Omental fat pad (tissue), 4 donors: ENCODE measurements at places on chromosomes 1 and 21. TPM values are rescaled to one million over a fixed set of nuclear protein-coding genes. Genes with fewer than 3 reads are reported as not detected.

Gene RUNX1
- 33.5 TPM for total RNA-seq

Gene SPRR2E
- not detected for total RNA-seq

Gene C1orf226
- 2.5 TPM for total RNA-seq

Gene SLC45A3
- total RNA-seq, result 1.6 TPM

Gene APH1A
- 99.4 TPM for total RNA-seq

Gene FCRL6
- 1.9 TPM for total RNA-seq

Gene TNFRSF18
- total RNA-seq, result 1.7 TPM

Gene PLD5
- total RNA-seq, result 0.28 TPM

Gene FGR
- 131 TPM for total RNA-seq

Gene MAP3K7CL
- total RNA-seq, result 7.1 TPM

Gene PNRC2
- 163 TPM for total RNA-seq

Gene NBPF4
- not detected for total RNA-seq

Gene PRAMEF8
- total RNA-seq, result not detected

Gene RIMKLA
- total RNA-seq, result 0.12 TPM

Gene GNAI3
- total RNA-seq, result 8.5 TPM

Gene ZNF326
- total RNA-seq, result 11.1 TPM

Gene TPTE
- not detected for total RNA-seq

Gene RPE65
- not detected for total RNA-seq

Gene CLCA4
- not detected for total RNA-seq

Gene ATPAF1
- 83.6 TPM for total RNA-seq

Gene NPHS2
- total RNA-seq, result not detected

Gene RPS6KC1
- 22.6 TPM for total RNA-seq

Gene YBEY
- 12.7 TPM for total RNA-seq

Gene TRAF3IP3
- 3.7 TPM for total RNA-seq

Gene HMCN1
- 12.2 TPM for total RNA-seq

Gene KANK4
- total RNA-seq, result 2.7 TPM

Gene NTNG1
- total RNA-seq, result 28.5 TPM

Gene UBE2U
- not detected for total RNA-seq

Gene CLDN17
- not detected for total RNA-seq

Gene CSRP1
- 670 TPM for total RNA-seq

Gene CDA
- 2.1 TPM for total RNA-seq

Gene CAPN8
- not detected for total RNA-seq

Gene S100A11
- 214 TPM for total RNA-seq

Gene CA6
- not detected for total RNA-seq

Gene TGFB2
- 4.7 TPM for total RNA-seq

Gene PPM1J
- total RNA-seq, result 0.63 TPM

Gene PLEKHA6
- 13.1 TPM for total RNA-seq

Gene PLEKHN1
- total RNA-seq, result not detected

Gene GNAT2
- total RNA-seq, result not detected

Gene DTL
- 0.79 TPM for total RNA-seq

Gene NHLH1
- total RNA-seq, result not detected

Gene KIF26B
- total RNA-seq, result 0.96 TPM
